ENCODE measurements at places on chromosomes 5 and 9. TPM values are rescaled to one million over a fixed set of nuclear protein-coding genes. Genes with fewer than 3 reads are reported as not detected.

PCDHGB6 gene
- 0.39 TPM for polyA plus RNA-seq

ZNF474 gene
- polyA plus RNA-seq: 0.35 TPM

ST8SIA4 gene
- polyA plus RNA-seq: 24.2 TPM

ARL14EPL gene
- 0.69 TPM for polyA plus RNA-seq

CTNND2 gene
- not detected for polyA plus RNA-seq

WDR36 gene
- polyA plus RNA-seq: 19.8 TPM

GARIN3 gene
- polyA plus RNA-seq: not detected

DMGDH gene
- 0.70 TPM for polyA plus RNA-seq

ECPAS gene
- polyA plus RNA-seq: 10.9 TPM

TAS2R1 gene
- polyA plus RNA-seq: not detected

KCTD16 gene
- polyA plus RNA-seq: not detected
